ENCODE measurements at places on chromosomes 6 and 20. TPM values are rescaled to one million over a fixed set of nuclear protein-coding genes. Genes with fewer than 3 reads are reported as not detected.
A peak's percentile ranks its signal among the peaks of the same experiment; 100 is the strongest.

DEFB127 gene
- total RNA-seq = not detected

UBE2V1 gene
- 83.9 TPM for total RNA-seq

CTNNBL1 gene
- 38.4 TPM for total RNA-seq

- H3K4me3 ChIP-seq = no peak overlapping the region
- H3K4me1 ChIP-seq = no peaks in the 10 kb centered on the region
- H3K27ac ChIP-seq = no peak overlapping the region
- no peaks in the 10 kb centered on the region for H3K27me3 ChIP-seq
- DNase-seq = no peak
- no peaks in the 10 kb centered on the region for H3K36me3 ChIP-seq
Measured at GRCh38 chr6:104284872-104285271, 574.8 kb downstream of the HACE1 start.

GLP1R gene
- 0.20 TPM for total RNA-seq

GRCh38 chr6:141988954-141989705 is 143.6 kb upstream of the GJE1 start:
- no peak for DNase-seq
- no peak overlapping the region for H3K27ac ChIP-seq
- no peak overlapping the region for H3K4me3 ChIP-seq
- H3K4me1 ChIP-seq = no peaks in the 10 kb centered on the region
- no peaks in the 10 kb centered on the region for H3K36me3 ChIP-seq

- H3K4me3 ChIP-seq = no peak overlapping the region
- no peaks in the 10 kb centered on the region for H3K4me1 ChIP-seq
- no peak for DNase-seq
Measured at GRCh38 chr6:140175486-140175885, 801.0 kb upstream of the CITED2 start.

PGC gene
- not detected for total RNA-seq

HLA-DMB gene
- 20.4 TPM for total RNA-seq

GRCh38 chr6:124961777-124962638 is at the start of gene RNF217:
Gene RNF217, plus strand, starts transcription at chr6:124962437. Its CDS starts 108 bp downstream, at chr6:124962545.
- H3K4me3 ChIP-seq = peak within 1 kb of the TSS; percentile 87
- DNase-seq = peak; percentile 35
- peak within 1 kb of the TSS; percentile 96 for H3K27ac ChIP-seq
- H3K4me1 ChIP-seq = peaks cover 16% of the 10 kb centered on the region
- H3K27me3 ChIP-seq = no peaks in the 10 kb centered on the region

WFDC10A gene
- total RNA-seq = not detected

PAX1 gene
- total RNA-seq = not detected

Data from tibial nerve (tissue), 4 donors.